ENCODE measurements at places on chromosomes 5 and 9.

- no peak for DNase-seq
Observed at GRCh38 chr9:109086221-109086620, 33.5 kb downstream of the TMEM245 start.

GRCh38 chr5:97601651-97602050, 418.6 kb upstream of the RIOK2 start:
- DNase-seq = no peak

DNA sequence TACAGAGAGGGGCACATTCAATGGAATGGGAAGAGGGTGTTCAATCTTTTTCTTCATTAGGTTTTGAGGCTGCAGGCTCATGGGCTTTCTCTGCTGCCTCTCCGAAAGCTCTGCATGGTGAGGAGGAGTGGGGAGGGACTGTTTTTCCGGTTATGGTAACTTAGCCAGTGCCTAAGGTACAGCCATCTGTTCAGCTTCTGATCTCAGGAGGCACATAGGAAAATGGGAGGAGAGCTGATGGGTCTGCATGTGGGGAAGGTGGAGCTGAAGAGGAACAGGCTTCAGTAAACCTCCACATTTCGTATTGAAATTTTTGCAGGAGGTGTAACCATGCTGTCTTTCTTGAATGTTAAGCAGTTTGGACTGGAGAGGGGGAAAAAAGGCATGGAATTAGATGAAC, 1020.4 kb upstream of the WWC1 start:
- no peak for DNase-seq

DNA sequence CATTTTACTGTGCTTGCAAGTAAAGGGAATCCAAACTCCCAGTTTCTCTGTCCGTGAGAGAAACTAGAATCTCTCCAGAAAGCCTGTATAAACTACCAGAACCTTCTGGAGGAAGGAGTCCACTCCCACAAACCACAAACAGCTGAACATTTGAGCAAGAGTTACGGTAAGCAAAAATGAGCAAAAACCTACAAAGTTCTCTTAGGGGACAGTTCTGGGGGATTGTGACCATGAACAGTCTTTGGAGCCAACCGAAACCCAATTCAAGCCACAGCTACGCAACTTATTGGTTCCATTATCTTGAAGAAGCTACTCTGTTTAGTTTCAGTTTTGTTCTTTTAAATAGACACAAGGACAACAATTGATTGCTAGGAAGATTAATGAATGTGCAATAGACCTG, 330.6 kb downstream of the ASTN2 start:
- no peak for DNase-seq

- no peak for DNase-seq
Observed at GRCh38 chr5:78734094-78734845, 85.7 kb upstream of the LHFPL2 start.

GRCh38 chr9:137365552-137366444, 57.2 kb downstream of the EXD3 start:
- DNase-seq = no peak

DNA sequence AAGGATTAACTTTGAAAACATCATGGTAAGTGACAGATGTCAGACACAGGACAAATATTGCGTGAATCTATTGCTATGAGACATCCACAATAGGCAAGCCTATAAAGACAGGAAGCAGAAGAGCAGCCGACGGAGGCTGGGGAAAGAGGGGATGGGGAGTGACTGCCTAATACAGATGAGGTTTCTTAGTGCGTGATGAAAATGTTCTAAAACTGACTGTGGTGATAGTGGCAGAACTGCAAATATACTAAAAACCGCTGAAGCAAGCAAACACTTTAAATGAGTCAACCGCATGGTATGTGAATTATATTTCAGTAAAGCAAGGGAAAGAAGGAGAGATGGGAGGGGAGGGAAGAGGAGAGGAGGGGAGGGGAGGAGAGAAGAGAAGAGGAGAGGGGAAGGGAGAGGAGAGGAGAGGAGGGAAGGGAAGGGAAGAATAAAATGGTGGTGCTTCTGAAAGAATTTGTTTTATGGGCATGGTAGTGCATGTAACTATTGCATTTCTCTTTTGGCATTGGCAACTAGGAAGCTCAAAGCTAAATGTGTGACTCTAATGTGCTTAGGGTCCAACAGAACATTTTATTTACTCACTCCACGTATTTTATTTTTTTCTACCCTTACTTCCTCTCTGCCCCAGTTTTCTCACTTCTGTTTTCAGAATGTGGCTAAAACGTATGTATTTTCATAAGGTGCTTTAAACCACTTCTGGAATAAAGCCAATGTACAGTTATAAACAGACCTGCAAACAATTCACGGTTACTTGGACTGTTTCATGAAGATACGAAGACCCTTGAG, 21.3 kb downstream of the AKNA start:
- peak; percentile 59 for DNase-seq

DNA sequence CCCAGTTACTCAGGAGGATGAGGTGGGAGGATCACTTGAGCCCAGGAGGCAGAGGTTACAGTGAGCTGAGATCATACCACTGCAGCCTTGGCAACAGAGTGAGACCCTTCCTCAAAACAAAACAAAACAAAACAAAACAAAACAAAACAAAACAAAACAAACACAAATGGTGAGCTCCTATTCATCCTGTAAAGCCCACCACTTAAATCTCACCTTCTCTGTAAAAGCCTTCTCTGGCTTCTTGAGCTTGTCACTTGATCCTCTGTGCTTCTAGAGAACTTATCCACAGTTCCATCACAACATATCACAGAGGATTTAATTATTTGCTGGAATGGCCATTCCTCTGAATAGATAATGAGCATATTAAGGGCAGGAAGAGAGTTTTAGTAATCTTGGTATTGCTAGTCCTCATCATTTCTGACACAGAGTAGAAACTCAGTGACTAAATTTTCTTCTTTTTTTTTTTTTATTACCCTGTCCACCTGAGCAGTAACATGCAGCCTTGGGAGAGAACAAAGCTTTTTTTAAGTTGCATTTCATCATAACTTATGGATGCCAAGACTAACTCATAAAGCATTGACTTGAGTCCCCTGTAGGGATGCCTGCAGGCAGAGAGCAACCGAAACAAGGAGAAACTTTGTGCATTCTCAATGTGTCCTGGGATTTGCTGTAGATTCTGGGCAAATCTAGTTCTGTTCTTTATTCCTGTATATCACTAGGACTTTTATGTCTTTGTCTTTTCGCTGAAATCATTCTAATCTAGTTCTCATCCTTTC, 13.0 kb upstream of the HSPA9 start:
- DNase-seq = no peak

GRCh38 chr5:131581702-131582101, 53.3 kb downstream of the RAPGEF6 start:
- no peak for DNase-seq

- no peak for DNase-seq
Observed at GRCh38 chr9:4243877-4244812, 55.7 kb downstream of the GLIS3 start.

DNA sequence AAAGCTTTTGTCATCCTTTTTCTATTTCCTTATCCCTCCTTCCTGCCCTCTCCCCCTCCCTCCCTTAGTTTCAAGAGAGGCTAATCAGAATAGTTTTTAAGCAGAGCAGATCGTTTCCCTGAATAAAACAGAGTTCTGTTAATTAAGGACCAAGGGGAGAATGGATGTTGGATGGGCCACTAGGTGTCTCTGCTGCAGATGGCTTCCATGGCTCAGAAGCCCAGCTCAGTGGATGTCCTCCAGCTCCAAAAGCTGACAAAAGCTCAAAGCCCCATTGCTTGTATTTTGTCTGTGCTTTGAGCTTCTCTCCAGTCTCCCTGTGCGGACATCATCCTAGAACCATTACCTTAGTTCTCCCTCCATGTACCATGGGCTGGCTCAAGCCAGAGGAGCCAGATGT, 21.0 kb upstream of the NPR3 start:
- DNase-seq = no peak

- DNase-seq = no peak
Observed at GRCh38 chr5:125258615-125259014, 512.2 kb upstream of the ZNF608 start.

DNA sequence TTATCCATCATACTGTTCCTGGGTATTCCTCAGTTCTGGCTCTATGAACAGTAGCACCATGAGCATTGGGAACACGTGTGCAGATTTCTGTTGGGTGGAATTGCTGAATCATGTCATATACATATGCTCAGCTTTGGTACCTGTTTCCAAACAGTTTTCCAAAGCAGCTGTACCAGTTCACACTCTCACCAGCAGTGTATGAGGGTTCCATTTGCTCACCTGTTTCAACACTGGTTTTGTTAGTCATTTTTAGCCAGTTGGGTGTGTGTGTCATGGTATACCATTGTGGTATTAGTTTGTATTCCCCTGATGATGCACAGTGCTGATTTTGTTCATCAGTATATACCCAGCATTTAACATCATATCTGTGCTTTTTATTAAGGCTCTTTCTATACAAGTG, 56.7 kb upstream of the ECM2 start:
- DNase-seq = no peak

- no peak for DNase-seq
Observed at GRCh38 chr5:173808079-173808808, 79.9 kb upstream of the CPEB4 start.

- DNase-seq = no peak
Observed at GRCh38 chr5:15170173-15170572, 298.6 kb upstream of the ANKH start.

GRCh38 chr9:91138760-91139159, 223.0 kb downstream of the AUH start:
- no peak for DNase-seq

DNA sequence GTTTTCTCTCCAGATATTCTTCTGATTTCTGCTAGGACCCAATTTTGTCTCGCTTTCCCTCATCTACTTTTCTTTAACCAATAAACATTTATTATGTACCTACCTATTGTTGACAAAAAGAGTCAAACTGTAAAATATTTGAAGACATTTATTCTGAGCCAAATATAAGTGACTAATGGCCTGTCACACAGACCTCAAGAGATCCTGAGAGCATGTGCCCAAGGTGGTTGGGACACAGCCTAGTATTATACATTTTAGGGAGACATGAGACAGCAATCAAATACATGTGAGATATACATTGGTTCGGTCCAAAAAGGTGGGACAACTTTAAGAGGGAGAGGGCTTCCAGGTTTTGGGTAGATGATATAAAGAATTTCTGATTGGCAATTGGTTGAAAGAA, 191.8 kb downstream of the NXNL2 start:
- no peak for DNase-seq

DNA sequence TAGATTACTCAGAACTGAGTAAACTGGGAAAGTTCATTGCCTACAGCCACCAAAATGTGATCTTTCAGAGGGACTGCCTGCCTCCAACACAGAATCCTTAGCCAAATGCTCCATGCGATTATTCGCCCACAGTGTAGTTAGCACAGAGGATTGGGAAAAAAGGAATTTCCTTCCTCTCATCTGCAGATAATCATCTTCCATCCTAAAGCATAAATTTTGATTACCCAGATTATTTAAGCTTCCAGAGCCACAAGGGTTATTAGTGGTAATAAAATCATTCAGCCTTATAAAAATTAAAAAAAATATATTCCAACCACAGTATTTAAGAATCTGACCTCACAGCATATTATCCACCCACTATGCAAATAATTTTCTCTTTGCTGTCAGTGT, 285.3 kb upstream of the GRAMD2B start:
- no peak for DNase-seq

Measured in AG04449 (cell line).